NCI-H2081 (cell line): ENCODE measurements at places on chromosomes 3 and 15.

GRCh38 chr3:30258426-30259392 is 347.7 kb upstream of the TGFBR2 start:
- DNase-seq, result peak; percentile 89

- DNase-seq, result no peak
These were observed 32.0 kb downstream of the AP4E1 start for GRCh38 chr15:50940506-50940905.

DNA sequence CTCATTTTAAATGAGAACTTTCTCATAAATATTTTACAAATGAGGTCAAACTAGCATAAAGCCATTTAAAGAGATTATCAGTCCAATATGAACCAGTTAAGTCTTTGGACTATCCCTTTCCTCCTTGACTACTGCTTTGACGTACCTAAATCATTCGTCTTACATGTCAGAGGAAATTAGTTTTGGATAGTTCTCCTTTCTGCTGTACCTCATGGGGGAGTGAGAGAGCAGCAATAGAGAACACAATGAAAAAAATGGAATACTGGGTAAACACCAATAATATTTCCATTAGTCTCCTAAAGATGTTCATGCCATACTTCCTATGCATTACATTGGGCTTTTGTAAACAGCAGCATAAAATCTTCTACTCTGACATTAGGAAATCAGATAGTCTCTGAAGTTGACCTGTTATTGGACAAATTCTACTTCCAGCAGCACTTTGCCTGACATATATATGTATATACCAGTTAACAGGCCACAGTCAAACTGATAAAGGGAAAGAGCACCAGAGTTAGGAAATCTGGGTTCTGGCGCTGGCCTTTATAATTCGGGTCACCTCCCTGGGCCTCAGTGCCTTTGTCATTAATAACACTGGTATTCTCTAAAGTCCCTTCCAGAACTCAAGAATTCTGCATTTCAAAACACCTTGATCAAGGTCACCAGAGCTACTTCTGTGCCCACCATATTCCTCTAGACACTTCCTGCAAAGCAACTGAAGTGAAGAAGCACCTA is 26.8 kb downstream of the TIMMDC1 start:
- DNase-seq, result no peak

DNA sequence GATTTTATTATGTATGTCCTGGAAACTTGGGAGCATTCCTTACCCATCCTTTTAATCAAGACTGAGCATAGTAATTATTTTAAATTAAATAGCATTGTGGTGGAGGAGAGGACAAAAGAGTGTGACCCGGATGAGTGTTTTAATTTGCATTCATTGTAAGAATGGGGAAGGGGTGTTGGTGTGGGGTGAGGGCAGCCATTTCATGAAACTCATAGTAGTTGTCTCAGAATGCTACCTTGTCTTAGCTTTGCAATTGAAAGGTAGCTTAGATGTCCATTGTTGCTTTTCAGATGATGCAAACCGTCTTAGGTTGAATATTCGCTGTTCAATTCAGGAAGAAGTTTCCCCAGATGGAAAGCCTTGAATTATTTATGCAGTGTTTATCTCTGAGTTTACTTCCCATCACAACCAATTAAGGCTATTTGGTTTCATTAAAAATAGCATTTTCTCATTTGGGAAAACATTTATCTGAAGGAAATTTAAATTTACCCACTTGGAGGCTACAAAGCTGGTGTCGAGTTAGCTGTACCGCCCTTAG is 328.4 kb downstream of the FEZF2 start:
- no peak for DNase-seq

GRCh38 chr15:100898152-100898490 is 18.5 kb downstream of the ALDH1A3 start:
- DNase-seq, result peak; percentile 79

DNA sequence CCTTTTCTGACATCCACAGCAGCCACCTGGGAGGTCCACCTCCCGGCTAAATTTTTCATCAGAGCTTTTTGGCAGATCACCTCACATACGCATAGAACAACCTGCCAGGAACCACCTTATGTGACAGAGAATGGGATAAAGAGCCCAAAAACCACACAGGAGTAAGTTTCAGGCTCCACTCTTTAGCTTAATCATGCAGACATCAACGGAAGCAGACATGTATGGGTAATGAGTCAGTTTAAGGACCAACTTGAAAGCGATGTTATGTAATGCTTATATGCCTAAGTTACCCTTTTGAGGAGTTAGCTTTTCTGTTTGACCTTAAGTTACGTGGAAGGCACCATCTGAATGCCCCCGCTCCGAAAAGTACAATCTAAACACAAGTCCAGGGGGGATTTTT is 183.3 kb upstream of the BHLHE40 start:
- DNase-seq, result no peak

- DNase-seq, result no peak
These were observed 63.2 kb upstream of the MNS1 start for GRCh38 chr15:56528136-56528535.

GRCh38 chr3:22907796-22908195 is 295.3 kb upstream of the UBE2E2 start:
- DNase-seq, result no peak

DNA sequence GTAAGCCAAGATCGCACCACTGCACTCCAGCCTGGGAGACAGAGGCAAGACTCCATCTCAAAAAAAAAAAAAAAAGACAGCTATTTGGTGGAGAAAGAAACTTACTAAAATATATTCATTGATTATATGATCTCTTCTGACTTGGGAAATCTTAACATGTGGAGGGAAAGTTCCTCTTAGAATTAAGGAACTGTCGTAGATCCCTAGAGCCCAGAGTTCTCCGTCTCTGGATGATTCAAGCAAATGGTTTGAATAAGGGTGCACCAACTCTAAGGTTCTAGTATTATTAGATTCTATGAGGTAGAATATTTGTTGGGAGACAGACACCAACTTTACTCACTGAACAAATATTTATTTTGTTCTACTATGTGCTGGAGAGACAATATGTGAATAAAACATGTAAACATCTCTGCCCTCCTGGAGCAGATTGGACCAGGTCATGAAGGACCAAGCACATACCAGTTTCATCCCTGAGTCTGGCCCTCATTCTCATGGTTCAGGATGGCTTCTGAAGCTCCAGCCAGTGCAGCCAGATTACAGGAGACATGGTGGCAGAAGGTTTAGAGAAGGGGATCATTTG is 129.7 kb downstream of the MITF start:
- no peak for DNase-seq

- no peak for DNase-seq
These were observed 67.0 kb downstream of the CHAC1 start for GRCh38 chr15:41020311-41020710.

DNA sequence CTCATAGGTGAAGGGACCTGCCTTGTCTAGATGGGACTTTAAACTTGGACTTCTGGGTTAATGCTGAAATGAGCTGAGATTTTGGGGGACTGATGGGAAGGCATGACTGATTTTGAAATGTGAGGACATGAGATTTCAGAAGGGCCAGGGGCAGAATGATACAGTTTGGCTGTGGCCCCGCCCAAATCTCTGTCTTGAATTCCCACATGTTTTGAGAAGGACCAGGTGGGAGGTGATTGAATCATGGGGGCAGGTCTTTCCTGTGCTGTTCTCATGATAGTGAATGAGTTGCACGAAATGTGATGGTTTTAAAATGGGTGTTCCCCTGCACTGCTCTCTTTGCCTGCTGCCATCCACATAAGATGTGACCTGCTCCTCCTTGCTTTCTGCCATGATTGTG is 42.8 kb downstream of the ILDR1 start:
- no peak for DNase-seq

DNA sequence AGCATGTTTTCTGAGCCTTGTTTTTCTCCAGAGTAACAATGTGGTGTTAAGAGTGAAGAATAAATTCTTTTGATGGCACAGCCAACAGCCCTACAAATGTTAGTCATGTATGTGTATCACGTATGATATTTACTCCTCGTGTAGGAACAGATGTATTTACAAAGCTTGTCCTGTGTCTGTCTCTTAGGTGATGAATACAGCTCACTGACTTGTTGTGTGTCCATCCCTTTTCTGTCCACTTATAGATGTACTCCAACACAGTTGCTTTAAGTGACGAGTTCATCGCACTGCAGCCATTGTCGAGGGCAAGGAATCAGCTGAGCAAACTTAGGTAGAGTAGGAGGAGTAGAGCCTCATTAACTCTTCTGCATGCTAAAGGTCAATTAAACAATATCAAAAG is 78.1 kb downstream of the DCUN1D1 start:
- no peak for DNase-seq

DNA sequence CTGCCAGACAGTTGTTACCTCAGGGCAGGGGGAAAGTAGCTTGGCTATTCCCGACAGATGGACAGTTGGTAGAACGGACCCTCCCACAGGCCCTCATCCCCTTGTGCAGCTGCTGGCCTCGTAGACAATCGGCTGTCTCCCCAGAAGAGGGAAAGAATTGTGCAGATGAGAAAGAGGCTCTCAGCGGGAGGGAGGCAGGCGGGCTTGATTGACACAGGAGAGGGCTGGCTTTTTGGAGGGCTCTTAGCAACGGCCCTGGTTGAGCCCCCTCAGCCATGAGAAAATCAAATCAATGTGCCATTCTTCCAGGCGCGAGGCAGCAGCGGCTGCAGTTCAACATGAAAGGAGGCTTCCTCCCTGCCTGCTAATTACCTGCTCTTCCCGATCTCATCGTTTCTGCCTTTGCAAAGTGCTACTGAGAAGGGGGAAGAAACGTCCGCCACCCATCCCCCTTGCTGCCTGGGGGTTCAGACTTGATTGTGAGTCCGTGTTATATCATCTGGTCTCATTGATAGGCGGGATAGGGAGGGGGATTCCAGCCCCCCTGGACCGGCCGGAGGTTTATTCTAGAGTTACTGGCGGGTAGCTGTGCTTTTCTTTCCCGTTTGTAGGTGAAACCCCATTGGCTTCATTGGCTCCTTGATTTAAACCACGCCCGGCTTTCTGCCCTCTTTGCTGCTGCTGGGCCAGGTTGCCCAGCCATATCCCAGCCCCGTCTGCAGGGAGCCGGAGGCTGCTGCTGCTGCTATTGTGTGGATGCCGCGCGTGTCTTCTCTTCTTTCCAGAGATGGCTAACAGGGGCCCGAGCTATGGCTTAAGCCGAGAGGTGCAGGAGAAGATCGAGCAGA is at the start of gene TAGLN3:
TAGLN3 (plus strand) TSS at position 287 of the 848 bp plus-strand sequence; CDS start at position 788, 501 bp downstream.
- DNase-seq, result peak; percentile 63

- peak; percentile 83 for DNase-seq
These were observed 247.4 kb downstream of the MCTP2 start for GRCh38 chr15:94478763-94479162.

- DNase-seq, result no peak
These were observed 78.4 kb upstream of the FGF12 start for GRCh38 chr3:192805711-192806110.

DNA sequence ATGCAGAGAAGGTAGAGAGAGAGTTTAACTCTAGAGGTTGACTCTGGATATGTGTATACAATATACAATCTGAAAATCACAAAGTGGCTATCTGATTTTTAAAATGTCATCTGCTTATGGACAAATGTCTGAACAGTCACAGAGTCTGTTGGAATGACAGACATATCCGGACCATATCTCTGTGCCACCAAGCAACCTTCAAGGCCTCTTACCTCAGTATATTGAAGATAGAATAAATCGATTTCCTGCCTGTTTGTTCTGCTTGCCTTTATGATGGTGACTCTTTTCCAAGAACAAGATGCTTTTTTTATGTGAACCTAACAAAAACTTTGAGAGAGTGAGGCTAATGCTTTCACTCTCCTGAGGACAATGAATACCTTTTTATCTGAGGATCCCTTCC is 151.1 kb downstream of the RBPMS2 start:
- no peak for DNase-seq

GRCh38 chr3:50162034-50162883 is 7.1 kb downstream of the SEMA3F start:
- no peak for DNase-seq

DNA sequence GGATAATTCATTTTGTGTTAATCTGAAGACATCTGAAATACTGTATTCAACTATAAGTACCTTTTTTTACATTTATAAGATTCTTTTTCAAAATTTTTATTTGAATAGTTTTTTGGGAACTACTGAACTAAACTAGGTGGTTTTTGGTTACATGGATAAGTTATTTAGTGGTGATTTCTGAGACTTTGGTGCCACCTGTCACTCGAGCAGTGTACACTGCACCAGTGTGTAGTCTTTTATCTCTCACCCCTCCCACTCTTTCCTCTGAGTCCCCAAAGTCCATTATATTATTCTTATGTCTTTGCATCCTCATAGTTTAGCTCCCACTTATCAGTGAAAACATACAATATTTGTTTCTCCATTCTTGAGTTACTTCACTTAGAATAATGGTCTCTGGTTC is 57.6 kb downstream of the CD86 start:
- no peak for DNase-seq

GRCh38 chr15:59657635-59658125 is 365 bp upstream of the GTF2A2 start:
- DNase-seq, result no peak

DNA sequence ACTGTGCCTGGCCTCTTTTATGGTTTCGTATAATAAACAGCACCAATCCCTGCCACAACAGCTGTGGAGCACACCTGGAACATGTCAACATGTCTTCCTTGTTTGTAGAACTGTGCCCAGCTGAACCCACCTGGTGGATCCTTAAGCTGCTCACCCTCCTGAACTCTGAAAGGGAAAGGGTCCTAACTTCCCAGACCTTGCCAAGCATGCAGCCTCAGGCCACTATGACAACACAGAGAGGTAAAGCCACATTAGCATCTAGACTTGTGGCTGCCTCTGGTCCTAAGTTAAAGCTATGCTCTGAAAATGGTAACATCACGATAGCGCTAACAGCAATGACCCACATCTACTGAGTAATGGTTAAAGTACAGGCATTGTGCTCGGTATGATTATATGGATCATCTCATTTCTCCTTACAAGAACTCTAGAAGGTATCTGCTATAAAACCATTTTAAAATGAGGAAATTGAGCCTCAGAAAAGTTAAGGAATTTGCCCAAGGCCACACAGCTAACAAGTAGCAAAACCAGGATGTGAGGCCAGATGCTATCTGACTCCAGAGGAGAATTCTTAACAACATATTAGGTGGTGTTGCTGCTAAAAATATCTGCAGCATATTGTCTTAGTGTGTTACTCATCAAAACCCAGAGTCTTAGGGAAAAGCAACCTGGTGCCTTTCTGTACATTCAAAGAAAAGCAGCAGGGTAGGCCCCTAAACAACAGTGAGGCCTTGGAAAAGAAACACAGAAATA is 23.1 kb upstream of the HERC1 start:
- DNase-seq, result no peak

GRCh38 chr3:187995667-187996066 is 158.3 kb upstream of the LPP start:
- DNase-seq, result no peak

GRCh38 chr3:170907637-170908234 is 701 bp downstream of the EIF5A2 start:
- DNase-seq, result no peak

DNA sequence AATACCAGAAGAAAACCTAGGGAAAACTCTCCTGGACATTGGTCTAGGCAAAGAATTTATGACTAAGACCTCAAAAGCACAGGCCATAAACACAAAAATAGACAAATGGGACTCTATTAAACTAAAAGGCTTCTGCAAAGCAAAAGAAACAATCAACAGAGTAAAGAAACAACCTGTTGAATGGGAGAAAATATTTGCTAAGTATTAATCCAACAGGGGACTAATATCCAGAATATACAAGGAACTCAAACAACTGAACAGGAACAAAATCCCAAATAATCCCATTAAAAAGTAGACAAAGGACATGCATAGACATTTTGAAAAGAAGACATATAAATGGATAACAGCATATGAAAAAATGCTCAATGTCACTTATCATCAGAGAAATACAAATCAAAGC is 6.9 kb upstream of the ACVR2B start:
- no peak for DNase-seq

- no peak for DNase-seq
These were observed 9.6 kb downstream of the TRH start for GRCh38 chr3:129984125-129984524.
